ENCODE measurements at places on chromosomes 13 and 19.

GRCh38 chr19:36771261-36772231 lies 1.1 kb downstream of the ZNF850 start:
- DNase-seq: peak; percentile 84

DNA sequence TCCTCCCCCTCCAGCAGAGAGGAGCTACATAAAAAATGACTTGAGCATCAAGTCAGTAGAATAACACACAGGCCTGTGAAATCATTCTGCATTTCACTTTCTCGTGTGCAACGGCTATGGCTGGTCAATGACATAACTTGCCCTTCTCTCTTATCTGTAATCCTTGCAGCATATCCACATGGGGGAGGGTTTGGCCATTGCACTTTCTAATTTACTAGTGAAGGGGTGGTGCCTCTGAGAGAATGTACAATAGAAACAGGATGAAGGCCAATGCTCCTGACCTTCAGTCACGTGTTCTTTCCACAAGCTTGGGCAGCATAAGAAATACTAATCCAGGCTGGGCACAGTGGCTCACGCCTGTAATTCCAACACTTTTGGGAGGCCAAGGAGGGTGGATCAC lies 641.0 kb upstream of the ARGLU1 start:
- DNase-seq: no peak

DNA sequence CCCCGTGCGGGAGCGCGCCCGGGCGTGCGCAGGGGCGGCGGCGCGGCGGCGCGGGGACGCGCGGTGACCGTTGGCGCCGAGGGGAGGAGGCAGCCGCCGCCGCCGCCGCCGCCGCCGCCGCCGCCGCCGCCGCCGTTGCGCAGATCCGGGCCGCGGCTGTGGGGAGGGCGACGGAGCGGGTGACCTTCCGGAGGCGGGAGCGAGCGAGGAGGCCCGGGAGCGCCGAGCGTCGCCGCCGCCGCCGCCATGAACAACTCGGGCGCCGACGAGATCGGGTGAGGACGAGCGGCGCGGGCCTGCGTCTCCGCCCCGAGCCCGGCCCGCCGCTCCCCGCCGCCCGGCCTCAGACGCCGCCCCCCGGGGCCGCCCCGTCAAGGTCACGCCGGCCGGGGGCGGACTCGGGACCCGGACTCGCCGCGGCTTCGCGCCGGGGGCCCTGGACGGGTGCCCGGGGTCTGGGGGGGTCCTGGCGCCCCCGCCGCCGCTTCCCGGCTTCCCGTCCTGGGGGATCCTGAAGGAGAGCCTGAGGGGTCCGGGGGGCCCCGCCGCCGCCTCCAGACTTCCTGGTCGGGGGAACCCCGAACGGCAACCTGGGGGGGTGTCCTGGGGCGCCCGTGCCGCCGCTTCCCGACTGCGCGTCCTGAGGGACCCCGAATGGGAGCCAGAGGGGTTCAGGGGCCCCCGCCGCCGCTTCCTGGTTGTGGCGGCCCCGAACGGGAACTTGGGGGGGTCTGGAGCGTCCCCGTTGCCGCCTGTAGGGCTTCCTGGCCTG lies at the start of gene DAZAP1:
DAZAP1 (plus strand) TSS at position 59 of the 772 bp plus-strand sequence; CDS start at position 247, 188 bp downstream.
- no peak for DNase-seq

- DNase-seq: no peak
Measured at GRCh38 chr19:1567116-1567847, 843 bp downstream of the MEX3D start.

- no peak for DNase-seq
Measured at GRCh38 chr19:15577184-15577771, 37.7 kb upstream of the CYP4F8 start.

DNA sequence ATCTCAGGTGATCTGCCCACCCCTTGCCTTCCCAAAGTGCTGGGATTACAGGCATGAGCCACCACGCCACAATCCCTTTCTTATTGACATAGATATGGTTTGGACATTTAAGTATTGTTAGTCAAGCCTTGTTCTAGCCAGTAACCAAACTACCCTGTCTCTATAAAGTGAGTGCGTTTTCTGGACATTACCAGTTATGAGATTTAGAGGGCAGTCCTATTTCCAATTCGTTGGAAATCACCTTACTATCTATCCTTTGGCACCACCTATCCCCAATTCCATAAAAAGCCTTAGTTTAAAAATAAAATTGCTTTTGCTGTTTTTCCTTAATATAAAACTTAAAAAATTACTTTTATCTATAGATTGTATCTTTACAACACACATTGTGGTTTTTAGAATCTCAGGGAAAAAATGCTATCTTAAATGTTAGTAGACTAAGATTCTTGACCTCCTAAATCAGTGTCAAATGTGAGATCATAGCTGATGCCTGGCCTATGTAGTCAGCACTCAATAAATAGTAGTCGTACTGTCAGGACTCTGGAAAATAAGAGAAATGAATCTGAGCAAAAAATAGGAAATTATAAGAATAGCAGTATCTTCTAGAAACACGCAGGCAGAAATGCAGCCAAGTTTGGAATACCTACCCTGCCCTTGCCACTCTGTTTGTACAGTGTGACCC lies 57.0 kb downstream of the NUFIP1 start:
- no peak for DNase-seq

DNA sequence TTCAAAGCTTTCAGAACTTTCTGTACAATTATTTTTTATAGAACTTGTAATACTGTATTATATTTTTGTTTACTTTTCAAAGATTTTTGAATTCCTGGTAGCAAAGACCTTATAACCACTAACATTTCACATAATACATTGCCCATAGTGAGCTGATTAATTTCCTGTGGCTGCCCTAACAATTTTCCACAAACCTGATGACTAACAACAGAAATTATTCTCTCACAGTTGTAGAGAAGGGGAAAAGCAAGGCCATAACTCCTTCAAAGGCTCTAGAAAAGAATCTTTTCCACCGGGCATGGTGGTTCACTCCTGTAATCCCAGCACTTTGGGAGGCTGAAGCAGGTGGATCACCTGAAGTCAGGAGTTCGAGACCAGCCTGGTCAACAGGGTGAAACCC lies 19.1 kb downstream of the KLF12 start:
- DNase-seq: no peak

GRCh38 chr19:13764821-13765394 lies 586 bp downstream of the MRI1 start:
- DNase-seq: no peak

DNA sequence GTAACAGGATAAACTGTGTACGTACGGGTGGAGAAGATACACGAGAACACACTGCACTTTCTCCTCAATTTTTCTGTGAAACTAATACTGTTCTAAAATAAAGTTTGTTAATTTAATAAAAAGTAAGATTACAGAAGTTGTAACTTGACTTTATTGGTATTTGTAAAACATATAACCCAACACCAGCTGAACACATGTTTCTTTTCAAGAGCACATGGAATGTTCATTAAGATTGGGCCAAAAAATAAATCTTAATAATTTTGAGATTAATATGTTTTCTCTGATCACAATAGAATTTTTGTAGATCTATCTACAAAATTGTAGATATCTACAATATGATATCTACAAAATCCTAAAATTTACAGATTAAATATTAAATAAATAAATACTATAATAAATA lies 55.1 kb upstream of the ZNF599 start:
- no peak for DNase-seq

DNA sequence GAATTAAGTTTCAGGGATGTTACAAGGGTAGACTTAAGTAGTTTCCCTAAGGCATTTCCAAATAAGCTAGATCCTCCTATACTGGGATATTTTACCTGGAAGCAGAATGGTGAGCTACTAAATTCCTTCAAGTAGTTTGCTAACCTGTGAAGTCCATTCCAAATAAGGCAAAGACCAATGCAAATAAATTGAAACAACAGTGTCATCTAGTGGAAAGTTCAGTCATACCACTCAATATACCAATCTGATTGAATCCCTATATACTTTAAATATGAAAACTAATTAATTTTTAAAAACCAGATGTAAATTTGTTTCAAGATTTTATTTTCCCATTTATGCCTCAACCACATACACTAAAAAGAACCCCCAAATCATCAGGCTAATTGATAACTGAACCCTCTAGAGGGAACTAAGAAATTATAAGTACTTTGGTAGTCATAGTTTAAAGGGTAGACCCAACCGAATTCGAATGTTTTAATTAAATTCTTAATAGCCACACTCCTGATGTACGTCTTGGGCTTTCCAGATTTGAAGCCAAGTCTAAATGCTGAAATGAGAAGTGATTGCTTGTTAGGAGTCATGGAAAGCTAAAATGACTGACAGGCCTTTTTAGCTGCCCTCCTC lies 223.7 kb downstream of the TBC1D4 start:
- DNase-seq: peak; percentile 6

GRCh38 chr13:112244495-112245177 lies 131.5 kb upstream of the SPACA7 start:
- DNase-seq: no peak

DNA sequence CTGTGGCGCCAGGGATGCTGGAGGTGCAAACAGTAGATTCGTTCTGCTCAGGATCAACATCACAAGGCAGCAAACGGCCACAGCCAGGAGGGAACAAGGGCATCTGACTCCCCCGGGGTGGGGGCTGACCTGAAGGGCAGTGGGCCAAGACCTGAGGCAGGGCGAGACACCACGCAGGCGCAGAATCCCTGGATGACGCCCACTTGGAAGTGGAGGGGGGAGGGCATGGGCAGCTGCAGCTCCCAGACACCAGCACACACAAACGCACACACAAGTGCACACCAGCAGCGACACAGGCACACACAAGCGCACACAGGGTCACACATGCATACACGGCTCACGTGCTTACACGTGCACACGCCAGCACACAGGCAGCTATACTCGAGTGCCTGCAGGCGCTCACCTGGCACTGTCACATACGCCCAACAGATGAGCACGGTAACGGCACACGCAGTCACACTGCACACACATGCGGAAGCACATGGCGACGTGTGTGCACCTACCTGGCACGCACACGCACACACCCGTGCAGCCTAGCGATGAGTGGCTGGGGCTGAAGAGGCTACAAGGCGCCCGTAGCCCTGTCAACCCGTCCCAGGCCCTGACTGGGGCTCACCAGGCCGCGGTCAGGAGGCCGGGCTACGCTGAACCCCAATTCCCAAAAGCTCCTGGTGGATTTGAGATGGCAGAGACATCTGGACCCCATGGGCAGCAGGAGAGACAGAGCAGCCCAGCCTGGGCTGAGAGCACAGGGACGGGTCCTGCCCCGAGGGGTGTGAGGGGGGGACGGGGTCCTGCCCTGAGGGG lies 5.5 kb downstream of the C2CD4C start:
- no peak for DNase-seq

GRCh38 chr19:3931041-3931440 lies 1.8 kb upstream of the NMRK2 start:
- no peak for DNase-seq

DNA sequence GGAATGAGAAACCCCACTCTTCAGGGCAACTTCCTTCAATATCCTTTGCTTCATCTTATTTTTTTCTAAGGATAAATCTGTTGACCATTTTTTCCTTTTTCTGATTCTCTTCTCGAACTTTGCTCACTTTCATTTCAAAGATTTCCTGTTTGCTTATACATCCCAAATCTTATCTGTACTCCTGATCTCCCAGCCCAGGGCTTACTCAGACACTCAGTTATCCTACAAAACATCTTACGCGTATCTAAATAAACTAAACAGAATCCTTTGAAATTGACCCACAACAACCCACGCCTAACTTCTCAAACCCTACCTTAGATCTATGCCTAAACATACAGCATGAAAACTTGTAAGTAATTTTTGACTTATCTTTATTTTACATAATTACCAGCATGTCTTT lies 179.2 kb downstream of the ABCC4 start:
- no peak for DNase-seq

GRCh38 chr19:1520203-1520780 lies 3.6 kb upstream of the PLK5 start:
- DNase-seq: no peak

GRCh38 chr19:42005504-42005903 lies 11.5 kb upstream of the ATP1A3 start:
- DNase-seq: no peak

DNA sequence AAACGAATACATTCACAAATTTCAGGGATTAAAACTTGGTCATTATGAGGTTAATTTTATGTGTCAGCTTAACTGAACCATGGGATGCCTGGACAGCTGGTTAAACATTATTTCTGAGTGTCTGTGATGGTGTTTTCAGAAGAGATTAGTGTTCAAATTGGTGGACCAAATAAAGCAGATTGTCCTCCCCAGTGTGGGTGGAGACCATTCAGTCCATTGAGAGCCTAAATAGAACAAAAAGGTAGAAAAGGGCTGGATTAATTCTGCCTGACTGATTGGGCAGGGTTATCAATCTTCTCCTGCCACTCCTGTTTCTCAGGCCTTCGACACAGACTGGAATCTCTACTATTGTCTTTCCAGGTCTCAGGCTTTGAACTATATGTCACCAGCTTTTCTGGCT lies 203.8 kb upstream of the SLITRK6 start:
- DNase-seq: no peak

DNA sequence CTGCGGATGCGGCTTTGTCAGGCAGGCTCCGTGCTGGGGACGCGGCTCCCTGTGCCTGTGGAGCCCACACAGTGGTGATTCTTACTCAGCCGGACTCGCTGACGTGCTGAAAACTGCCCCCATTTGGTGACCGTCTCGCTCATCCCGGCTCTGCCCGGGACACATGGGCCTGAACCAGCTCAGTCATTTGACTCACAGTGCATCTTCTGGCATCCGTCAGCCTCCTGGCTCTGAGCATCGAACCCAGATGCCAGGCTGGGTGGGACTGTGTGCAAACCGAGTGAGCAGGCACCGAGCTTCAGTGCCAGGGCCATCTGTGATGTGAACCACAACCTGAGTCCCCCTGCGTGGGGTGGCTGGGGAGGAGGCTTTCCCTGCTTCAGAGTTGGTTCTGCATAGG lies 5.5 kb downstream of the GCDH start:
- DNase-seq: no peak

GRCh38 chr13:47413526-47413925 lies 516.7 kb upstream of the HTR2A start:
- no peak for DNase-seq

DNA sequence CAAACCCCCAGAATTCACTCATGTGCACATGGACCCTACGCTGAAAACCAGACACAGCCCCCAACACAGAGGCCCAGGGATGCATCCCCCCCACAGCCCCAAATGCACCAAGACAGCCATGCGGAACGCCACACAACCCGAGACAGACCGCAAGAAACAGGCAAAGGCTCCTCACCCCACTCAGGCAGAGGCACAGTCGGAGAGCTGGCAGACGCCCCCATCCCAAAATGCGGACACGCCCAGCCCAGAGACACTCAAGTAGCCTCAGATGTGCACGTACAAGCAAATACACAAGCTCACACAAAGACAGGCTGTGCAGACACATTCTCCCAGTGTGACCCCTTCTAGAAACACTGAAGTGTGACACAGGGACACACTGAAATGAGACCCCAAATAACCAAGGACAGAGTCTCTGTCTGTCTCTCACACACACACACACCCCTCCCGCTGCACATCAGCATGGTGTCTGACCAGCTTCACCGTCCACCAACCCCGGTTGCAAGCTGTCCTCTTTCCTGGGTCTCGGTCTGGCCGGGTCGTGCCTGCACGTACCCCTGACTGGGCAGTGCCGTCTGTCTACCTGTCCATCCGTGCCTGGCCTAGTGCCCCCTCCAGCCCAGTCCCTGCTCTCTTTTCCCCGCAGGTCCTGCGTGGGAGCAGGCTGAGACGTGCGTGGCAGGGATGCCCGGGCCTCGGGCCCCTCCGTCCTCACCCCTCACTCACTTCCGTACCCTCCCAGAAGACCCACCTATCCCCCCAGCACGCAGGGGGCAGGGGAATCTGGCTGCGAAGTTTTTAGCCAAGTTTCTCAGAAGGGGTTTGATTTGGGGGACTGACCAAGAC lies 16.1 kb downstream of the ERFL start:
- no peak for DNase-seq

All from renal cortex interstitium (tissue), 15 donors.